Stimulated activated CD4-positive, alpha-beta T cell treated with anti-CD3 and anti-CD28 coated beads, TNF-alpha, amount 100 ng/mL, for 4 hours (primary cell): ENCODE measurements at places on chromosomes 12 and 14.

DNA sequence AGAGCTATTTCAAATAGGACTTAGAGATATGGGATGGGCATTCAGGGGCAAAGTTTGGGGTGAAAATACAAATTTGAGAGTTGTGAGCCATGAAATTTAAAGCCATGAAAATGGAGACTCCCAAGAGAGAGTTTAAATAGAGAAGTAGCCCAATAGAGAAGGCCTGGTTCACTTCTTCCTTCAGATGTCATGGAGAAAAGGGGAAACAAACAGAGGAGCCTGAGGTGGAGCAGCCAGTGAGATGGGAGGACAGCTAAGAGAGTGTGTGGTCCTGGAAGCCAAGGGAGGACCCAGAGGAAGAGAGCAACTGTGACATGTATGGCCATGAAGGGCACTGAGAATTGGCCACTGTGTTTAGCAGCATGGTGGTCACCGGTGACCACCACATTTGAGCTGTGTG lies 12.3 kb upstream of the DYNLL1 start:
- no peak for DNase-seq

DNA sequence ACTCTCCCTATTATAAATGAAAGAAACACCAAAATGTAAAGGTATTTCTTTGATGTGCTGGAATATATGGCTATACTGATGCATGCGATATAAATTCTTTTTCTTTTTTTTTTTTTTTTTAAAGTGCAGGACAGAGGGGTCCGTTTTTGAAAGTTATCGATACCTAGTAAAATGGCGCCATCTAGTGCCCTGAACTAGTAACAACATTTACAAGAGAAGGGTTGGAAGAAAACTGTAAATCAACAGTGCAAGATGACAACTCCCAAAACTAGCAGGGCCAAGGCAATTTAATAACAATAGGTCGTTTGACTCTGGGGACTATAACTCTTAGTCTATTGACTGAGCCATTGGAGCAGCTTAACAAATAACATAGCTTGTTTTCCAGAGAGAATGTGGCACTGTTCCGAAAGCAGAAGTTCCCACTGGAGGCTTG lies 137.7 kb downstream of the SPTSSA start:
- no peak for DNase-seq

DNA sequence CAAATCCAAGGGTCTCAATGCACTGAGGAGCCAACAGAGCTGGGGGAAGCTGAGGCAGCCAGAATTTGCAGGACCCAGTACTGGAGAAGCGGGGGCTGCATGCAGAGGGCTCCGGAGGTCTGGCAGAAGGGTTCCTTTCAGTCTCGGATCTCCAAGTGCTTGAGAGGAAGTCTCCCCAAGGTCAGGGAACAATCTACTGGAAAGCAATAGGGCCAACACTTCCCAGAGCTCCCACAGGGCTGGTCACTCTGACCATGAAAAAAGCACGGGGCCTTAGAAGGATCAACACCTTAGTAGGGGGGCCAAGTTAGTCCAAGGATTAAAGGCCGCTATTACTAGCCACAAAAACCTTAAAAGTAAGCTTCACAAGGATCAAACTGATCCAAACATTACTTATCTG lies 31.7 kb downstream of the SPPL3 start:
- no peak for DNase-seq

- DNase-seq = no peak
Measured at GRCh38 chr12:6372403-6373003, 2.9 kb downstream of the SCNN1A start.

GRCh38 chr14:99560403-99560802 lies 43.6 kb downstream of the CCDC85C start:
- no peak for DNase-seq

GRCh38 chr12:52494518-52494917 lies 1.5 kb upstream of the KRT6A start:
- DNase-seq = no peak

- no peak for DNase-seq
Measured at GRCh38 chr12:54723379-54724256, 75.5 kb upstream of the DCD start.

- no peak for DNase-seq
Measured at GRCh38 chr12:93089805-93090569, 160.9 kb upstream of the EEA1 start.

DNA sequence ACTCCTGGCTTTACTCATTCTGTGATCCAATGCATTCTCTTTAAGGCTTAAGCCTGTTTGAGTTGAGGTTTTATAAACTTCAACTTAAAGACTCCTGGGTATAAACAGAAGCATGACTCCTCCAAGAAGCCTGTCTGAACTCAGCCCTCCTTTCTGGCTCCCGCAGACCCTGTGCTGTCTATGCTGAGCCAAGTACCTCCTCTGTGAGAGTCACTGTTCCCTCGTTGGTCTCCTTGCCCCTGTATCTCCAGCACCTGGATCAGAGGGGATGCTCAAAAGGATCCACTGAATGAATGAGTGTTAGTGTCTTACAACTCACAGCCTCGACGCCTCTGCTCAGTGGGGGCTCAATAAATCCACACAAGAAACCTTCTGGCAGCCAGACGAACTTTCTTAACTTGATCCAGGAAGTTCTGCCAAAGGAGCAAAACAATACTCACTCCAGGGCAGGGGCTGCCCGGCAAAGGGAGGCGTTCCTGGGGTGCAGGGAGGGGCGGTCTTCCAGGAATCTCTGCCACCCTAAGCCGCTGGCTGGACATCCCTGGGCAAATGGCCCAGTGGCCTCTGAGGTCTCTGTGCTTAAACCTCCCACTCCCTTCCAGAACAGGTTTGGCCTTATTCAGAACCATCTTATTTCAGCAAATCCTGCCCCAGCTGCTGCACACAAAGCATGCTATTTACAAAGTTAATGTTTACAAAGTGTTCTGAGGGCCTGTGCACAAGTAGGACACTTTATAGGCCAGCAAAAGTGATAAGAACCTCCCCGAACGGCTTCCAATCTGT lies 32.9 kb downstream of the MAP1LC3B2 start:
- DNase-seq = no peak

- DNase-seq = no peak
Measured at GRCh38 chr12:2639020-2639298, 155.8 kb upstream of the FKBP4 start.

GRCh38 chr12:10563966-10564365 lies 49.4 kb downstream of the MAGOHB start:
- DNase-seq = no peak

GRCh38 chr12:132029503-132030300 lies 80.0 kb downstream of the EP400 start:
- DNase-seq = no peak

- peak; percentile 12 for DNase-seq
Measured at GRCh38 chr12:8065991-8066594, at the start of gene C3AR1. TSS of gene C3AR1 (minus strand) at chr12:8066359. CDS start at chr12:8060185, 6,174 bp downstream.

- no peak for DNase-seq
Measured at GRCh38 chr12:48022676-48023385, 18.6 kb upstream of the COL2A1 start.

GRCh38 chr12:7787574-7788293 lies 1.5 kb upstream of the NANOG start:
- DNase-seq = no peak

GRCh38 chr14:25178255-25178654 lies 128.3 kb upstream of the STXBP6 start:
- DNase-seq = no peak

GRCh38 chr14:25484235-25484634 lies 434.3 kb upstream of the STXBP6 start:
- DNase-seq = no peak

DNA sequence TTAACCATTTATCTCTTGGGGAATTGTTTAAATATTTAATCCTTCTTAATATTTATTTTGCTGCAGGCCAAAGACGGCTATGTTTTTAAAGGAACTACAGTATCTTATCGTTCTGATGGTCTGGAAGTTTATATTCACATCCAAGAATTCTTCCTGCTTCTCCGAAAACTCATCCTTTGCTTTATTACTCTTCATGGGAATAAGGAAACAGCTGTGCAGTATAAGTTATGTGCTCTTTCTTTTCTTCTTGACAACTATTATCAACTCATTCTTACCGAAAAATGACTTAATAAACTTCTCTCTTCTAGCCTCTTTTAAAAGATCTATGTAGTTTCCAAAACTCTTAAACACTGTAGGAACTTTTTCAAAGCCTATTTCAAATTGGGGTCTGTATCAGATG lies 335.6 kb upstream of the NOVA1 start:
- DNase-seq = no peak

- DNase-seq = no peak
Measured at GRCh38 chr12:43459285-43459684, 92.7 kb downstream of the ADAMTS20 start.

- DNase-seq = no peak
Measured at GRCh38 chr12:50635364-50635763, 128.5 kb upstream of the ATF1 start.

- DNase-seq = no peak
Measured at GRCh38 chr14:85252011-85252410, 277.9 kb upstream of the FLRT2 start.

DNA sequence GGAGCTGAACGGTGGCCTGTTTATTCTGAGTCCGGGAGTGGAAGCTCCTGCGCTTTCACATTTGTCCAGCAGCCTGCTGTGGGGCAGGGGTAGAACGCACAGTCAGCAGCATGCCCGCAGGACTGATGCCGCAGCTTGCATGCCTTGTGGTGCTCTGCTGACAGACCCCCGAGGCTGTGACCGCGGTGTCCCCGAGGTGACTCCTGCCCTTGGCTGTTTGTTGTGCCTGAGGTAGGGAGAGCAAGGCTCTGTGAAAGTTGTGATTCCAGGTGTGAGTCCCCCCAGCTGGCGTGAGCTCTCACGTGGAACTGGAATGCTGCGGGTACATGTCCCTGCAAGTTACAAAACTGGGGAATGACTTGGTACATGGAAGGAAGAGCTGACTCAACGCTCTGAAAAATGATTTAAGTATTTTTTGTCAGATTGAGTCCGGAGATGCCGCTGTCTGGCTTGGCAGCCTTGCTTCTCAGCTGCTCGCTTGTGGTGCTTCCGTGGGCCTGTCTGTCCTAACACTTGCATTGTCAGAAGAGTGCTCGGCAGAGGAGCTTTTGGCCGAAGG lies 18.1 kb downstream of the MLXIP start:
- no peak for DNase-seq

DNA sequence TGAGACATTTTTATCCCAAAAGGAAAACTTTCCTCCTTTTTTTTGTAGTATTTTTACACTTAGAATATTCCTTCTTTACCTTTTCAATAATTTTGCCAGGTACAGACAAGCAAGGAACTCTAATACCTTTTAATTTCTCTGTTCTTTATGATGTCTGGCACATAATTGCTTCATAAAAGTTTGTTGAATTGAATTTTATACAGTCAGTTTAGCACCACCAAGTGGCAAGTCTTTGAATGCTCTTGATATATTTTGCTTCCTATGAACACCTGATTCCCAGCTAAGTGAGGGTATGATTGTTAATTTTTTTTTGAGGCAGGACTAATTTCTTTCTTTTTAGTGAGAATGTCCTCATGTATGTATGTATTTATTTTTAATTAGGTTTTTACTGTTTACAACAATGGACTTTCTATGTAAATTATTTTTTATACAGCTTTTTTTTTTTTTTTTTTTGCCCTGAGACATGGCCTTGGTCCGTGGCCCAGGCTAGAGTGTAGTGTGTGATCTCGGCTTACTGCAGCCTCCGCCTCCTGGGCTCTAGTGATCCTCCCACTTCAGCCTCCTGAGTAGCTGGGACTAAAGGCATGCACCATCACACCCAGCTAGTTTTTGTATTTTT lies 6.9 kb downstream of the TBC1D15 start:
- DNase-seq = no peak

DNA sequence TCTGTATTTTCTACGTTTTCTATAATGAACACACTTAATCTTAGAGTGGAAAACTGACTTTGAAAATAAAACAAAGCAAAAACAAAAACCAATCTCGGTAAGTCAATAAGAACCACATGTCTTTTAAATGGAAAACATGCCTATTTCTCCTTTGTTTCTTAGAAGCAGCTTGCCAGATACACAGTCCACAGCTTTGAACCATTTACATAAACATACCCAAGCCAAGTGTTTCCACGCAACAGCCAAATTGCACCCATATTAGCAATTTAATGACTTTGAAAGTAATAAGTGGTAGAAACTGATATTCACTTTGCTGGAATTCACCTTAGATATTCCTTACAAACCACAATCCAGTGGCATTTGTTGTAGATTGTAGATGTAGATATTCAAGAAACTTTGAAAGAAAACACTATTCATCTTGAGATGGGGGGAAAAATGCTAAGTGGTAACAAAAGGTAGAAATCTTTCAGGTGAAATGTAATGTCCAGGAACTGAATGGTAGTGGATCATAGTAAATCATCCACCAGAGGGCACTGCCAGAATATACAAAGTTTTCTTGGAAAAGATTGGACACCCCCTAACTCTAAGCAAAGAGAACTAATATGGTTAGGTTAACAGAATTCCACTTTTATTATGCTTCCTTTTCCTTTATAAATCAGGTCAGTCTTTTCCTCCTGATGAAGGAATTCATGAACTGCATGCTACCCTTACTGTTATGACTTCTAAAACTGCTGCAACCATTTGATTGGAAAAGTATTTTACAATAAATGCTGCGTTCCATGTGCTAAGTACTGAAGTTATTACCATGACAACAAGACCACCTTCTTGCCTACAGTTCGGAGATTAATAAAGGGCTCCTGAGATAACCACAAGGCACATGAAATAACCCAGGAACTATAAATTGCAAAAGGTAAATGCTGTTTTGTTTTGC lies 69.8 kb downstream of the RERG start:
- no peak for DNase-seq

- DNase-seq = no peak
Measured at GRCh38 chr12:56522411-56523193, 982 bp downstream of the RBMS2 start.

DNA sequence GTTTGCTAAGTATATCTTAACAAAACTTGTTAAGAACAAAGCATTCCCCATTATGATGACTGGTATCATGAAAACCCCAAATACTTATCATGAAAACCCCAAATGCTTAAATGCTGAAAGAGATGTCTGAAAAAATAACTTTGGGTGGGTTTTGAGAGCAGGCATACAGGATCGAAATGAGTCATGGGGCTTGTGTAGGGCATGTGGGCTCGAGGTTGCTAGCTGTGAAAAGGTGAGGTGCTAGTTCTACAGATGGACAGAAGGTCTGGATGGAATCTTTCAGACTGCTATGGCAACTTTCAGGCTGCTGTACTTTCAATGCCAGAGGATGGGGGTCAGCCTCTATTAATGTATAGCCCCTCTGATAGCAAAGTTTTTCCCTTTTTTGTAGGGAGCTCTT lies 167.8 kb upstream of the MDGA2 start:
- DNase-seq = no peak

DNA sequence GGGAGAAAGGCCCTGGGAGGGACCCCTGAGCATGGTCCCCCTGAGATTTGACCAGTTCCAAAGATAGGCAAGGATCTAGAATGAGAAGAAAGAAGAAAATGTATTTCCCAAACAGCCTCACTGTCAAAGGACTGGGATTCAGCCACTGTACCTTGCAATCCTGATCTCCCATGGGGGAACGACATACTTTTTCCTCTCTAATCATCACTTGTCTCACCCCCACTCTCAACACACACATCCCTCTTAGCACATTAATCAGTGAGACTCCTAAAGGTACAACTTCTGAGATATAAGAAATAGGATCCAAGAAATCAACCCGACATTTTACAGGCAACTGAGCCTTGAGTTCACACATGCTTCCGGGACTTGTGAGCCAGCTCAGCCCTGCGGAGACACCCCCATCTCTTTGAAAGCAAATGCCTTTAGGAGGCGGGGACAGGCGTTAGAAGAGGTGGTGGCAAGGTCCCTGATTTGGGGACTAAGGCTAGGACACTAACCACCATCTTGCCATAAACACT lies 1.4 kb downstream of the MAP3K9 start:
- peak; percentile 13 for DNase-seq
